ENCODE measurements at places on chromosomes 2 and 18.

GRCh38 chr18:42614619-42615293 lies 500.7 kb downstream of the RIT2 start:
- no peak for DNase-seq

DNA sequence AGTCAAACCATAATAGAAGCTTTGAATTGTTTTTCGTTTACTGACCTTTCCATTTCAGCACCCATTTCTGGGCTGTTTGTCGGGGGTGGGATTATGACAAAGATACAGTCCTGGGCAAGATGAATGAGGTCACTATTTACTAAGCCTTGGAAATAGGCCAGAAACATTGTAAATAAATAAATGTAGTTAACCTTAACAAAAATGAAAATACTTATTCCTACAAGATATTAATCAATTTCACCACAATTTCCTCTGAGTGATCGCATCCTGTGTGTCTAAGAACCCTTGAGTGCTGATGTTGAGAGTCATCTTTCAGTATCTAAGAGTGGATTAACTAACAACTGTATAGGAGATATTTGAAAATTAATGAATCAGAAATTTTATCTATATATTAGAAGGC lies 14.0 kb downstream of the ITGA4 start:
- DNase-seq = no peak

- DNase-seq = no peak
Observed at GRCh38 chr2:88350331-88351248, 101.9 kb downstream of the FOXI3 start.

DNA sequence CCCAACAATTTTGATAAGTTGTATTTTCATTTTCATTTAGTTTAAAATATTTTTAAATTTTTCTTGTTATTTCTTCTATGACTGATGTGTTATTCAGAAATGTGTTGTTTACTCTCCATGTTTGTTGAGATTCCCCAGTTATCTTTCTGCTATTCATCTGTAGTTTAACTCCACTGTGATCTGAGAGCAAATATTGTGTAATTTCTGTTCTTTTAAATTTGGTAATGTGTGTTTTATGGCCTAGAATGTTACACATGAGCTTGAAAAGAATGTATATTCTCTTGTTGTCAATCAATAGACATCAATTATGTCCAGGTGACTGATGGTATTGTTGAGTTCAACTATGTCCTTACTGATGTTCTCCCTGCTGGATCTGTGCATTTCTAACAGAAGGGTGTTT lies 188.2 kb downstream of the CYP26B1 start:
- DNase-seq = no peak

DNA sequence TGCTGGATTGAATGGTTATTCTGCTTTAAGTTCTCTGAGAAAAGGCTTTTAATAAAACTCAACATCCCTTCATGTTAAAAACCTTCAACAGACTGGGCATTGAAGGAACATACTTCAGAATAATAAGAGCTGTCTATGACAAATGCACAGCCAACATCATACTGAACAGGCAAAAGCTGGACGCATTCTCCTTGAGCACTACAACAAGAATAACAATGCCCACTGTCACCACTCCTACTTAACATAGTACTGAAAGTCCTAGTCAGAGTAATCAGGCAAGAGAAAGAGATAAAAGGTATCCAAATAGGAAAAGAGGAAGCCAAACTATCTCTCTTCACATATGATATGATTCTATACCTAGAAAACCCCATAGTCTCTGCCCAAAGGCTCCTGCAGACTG lies 641.4 kb downstream of the IRS1 start:
- DNase-seq = no peak

- no peak for DNase-seq
Observed at GRCh38 chr2:30584116-30584515, 137.1 kb downstream of the LCLAT1 start.

DNA sequence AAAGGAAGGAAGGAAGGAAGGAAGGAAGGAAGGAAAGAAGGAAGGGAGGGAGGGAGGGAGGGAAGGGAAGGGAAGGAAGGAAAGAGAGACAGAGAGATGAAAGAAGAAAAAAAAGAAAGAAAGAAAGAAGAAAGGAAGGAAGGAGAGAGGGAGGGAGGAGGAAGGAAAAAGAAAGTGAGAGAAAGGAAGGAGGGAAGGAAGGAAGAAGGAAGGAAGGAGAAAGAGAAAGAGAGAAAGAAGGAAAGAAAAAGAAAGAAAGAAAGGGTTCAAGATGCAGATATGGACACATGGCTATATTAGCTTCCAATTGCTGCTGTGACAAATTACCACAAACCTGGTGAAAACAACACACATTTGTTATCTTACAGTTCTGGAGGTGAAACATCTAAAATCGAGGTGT lies 20.4 kb upstream of the UBE2F start:
- DNase-seq = no peak

- DNase-seq = no peak
Observed at GRCh38 chr2:191115804-191116203, 35.0 kb downstream of the STAT4 start.

DNA sequence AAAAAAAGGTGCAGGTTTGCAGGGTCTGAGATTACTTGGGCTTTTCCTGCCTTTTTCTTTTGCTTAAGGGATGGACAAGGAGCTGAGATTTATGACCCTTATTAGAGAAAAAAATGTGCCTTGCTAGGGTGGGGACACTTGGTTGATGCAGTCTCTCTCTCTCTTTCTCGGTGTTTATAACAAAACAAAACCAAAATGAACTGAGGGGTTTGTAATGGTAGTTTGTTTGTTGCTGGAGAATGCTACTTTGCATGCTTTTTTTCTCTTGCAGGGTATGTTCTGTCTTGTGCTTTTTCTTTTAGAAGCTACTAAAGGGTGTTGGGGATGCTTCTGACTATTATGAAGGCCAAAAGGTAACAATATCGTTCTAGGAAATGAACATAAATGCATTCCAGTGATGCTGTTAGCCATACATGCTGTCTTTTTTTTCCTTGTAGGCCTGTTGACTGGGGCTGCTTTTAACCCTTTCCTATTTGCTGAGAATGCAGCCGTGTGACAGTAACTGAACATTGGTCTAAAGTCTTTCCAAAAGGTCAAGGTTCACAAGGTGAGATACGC lies 435 bp downstream of the ZNF532 start:
- DNase-seq = no peak

GRCh38 chr18:9740071-9740470 lies 32.0 kb downstream of the RAB31 start:
- no peak for DNase-seq

GRCh38 chr18:2641638-2642037 lies 13.9 kb upstream of the SMCHD1 start:
- DNase-seq = no peak

GRCh38 chr2:158443606-158444005 lies 12.9 kb downstream of the CCDC148 start:
- no peak for DNase-seq

- DNase-seq = no peak
Observed at GRCh38 chr2:129913695-129914495, 65.6 kb upstream of the RAB6C start.

- no peak for DNase-seq
Observed at GRCh38 chr2:5706717-5707455, 14.7 kb downstream of the SOX11 start.

DNA sequence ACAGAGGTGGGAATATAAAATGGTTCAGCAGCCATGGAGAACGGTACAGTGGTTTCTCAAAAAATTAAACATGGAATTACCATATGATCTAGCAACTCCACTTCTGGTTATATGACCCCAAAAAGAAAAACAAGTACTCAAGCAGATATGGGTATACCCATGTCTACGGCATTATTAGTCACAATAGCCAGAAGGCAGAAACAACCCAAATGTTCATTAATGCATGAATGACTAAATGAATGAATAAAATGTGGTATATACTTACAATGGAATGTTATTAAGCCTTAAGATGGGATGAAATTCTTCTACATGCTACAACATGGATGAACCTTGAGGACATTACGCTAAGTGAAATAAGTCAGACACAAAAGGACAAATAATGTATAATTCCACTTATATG lies 266.8 kb upstream of the FBXO11 start:
- DNase-seq = no peak

DNA sequence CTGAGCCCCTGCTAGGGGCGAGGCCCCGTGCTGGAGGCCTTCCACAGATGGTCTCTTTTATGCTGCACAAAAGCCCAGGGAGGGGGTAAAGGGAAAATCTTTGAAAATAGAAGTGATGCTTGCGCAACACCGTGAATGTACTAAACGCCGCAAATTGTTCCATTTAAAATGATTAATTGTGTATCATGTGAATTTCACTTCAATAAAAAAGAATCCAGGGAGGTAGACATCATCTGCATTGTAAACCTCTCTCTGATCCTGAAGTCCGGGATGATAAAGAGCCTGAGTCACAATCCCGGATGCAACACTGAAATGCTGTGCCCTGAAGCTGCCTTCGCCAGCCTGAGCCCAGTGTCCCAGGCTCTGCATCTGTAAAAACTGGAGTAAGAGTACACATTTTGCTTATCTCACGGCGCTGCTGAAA lies 107.7 kb upstream of the PPP1CB start:
- DNase-seq = no peak

DNA sequence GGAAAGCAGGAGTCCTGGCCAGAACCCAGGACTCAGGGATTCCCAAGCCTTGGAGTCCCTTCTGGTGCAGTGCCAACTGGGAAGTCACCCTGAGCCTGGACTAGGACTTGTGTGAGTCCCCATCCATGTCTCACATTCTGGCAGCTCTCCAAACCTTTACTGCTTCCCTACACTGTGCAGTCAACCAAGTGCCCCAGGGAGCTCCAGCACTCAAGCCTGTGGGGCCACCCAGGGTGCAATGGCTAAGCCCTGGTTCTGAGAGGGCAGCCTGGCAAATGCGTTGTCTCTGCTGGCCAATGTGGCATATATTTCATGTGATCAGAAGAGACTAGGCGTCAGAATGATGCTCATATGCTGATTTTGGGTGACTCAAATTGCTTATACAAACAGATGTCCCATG lies 223.4 kb downstream of the SP3 start:
- no peak for DNase-seq

DNA sequence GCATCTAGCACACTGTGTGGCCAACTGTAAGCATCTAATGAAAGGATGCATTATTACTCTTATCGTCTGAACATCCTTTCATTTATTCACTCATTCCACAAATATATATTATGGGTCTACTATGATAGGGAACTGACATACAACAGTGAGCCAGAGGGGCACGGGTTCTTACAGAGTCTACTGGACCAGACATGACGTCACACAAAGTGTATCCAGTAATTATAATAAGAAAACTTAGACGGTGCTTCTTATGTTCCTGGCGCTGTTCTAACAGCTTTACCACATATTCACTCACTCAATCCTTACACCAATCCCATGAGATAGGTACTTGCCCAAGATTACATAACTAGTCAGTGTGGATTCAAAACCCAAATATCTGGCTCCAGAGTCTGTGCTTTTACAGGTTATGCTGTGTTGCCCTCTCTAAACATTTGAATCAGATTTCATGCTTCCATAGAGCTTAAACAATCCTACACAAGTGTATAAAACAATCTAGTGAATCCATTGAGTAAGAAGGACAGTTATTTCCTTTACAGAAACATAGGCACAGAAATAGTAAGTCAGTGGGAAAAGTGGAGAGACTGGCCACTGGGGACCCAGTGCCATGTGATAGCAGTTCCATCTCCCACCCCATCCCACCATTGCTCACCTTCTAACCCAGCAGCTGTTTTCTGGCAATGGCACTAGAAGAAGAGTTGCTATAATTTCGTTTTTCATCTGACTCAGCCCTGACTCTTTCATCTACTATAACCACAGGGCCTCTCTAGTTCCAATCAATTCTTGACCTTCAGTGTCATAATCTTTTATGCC lies 24.2 kb upstream of the ARL5A start:
- no peak for DNase-seq

- no peak for DNase-seq
Observed at GRCh38 chr2:191322828-191323506, 77.8 kb downstream of the MYO1B start.

GRCh38 chr2:230879271-230879882 lies 14.6 kb downstream of the ITM2C start:
- DNase-seq = no peak

DNA sequence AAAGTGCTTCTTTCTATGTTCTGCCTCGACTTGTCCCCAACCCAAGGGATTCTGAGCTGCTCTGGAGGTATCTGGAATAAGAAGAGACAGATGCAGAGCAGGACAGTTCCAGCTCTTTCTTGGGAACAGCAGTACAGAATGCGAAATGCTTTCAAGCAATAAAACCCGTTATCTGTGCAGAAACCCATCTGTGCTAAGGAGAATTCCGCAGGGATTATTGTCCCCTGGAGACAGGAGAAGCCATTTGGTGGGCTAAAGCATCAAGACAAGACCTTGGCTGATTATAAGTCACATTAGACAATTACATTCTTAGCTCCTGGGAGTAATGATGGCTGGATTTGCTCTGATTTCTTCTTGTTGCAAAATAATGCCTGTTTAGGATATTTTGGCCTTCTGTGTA lies 185.4 kb upstream of the GLI2 start:
- DNase-seq = no peak

DNA sequence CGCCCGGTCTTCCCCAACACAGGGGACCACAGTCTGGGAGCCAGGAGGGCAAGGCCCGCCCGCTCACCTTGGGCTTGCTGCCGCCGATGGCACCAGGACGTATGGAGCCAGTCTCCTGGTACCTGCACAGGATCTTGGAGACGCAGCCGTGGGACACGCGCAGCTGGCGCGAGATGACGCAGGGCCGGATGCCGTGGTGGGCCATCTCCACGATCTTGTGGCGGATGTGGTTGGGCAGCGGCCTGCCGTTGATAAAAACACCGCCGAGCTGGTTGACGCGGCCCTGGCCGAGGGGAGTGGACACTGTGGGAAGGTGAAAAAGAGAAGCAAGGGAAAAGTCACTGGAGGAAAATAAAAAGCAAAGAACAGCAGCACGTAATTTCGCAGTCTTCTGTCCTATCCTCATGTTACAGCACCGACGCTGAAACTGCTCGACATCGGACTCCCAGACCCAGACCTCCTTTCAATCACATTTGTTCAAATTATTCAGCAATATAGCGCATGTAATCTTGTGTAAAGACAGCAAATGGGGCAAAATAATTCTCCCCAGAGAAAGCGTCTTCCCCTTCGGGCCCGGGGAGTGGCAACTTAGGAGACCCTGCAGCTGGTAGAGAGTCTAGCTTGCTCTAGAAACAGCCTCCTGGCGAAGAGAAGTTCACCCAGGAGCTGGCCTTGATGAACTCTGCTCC lies 1.7 kb downstream of the PAX3 start:
- no peak for DNase-seq

- no peak for DNase-seq
Observed at GRCh38 chr2:156021146-156022040, 311.1 kb downstream of the NR4A2 start.
